Lung microvascular endothelial cell (primary cell): ENCODE measurements at places on chromosomes 2 and 18.

DNA sequence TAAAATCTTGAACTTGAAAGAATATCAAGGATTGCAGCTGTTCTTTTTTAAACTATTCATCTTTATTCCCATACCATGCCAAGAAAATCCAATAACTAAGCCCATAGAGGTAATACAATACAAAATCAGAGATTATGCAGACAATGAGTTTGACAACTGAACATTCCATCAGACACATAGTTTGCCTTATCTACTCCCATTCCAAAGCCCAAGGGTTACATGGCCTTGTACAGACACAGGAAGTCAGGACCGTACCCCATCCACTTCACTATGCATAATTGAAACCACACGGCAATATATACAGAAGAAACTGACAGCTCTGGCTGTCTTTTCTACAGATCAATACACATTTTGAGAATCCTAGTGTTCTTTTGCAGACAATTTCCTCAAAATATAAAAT is 181.3 kb downstream of the TMX3 start:
- no peak for DNase-seq

DNA sequence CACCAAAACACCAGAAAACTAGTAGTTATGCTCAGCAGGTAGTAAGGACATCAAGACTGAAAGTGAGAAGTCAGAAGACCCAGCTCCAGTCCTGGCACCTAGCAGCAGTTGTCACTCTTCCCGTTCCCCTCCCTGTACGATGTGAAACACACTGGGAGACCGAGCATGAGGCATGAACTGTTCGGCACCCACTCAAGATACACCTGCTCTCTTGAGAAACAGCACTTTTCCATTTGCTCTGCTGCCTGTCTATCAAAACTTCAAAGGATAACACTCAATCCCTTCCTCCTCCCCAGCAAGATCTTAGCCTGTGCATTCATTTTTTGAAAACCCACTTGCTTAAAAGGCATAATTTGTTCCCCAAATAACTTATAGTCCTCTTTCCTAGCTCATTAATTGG is 123.9 kb downstream of the PLEKHM3 start:
- DNase-seq, result no peak

DNA sequence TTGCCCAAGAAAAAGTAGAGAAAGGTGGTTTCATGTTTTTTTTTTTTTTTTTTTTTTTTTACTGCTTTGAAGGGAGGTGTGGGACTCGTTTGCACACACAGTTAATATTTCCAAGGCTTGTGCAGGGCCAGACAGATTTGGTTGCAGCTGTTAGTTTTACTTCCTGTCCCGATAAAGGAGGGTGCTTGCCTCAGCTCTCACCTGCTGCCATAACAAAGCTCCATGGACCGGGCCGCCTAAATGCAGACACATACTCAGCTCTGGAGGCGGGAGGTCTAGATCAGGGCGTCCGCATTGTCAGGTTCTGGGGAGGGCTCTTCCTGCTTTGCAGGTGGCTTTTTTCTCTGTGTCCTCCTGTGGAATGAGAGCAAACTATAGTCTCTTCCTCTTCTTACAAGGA is 69.9 kb downstream of the ODC1 start:
- DNase-seq, result no peak

- DNase-seq, result no peak
Observed at GRCh38 chr2:29562319-29562718, 359.1 kb downstream of the ALK start.

DNA sequence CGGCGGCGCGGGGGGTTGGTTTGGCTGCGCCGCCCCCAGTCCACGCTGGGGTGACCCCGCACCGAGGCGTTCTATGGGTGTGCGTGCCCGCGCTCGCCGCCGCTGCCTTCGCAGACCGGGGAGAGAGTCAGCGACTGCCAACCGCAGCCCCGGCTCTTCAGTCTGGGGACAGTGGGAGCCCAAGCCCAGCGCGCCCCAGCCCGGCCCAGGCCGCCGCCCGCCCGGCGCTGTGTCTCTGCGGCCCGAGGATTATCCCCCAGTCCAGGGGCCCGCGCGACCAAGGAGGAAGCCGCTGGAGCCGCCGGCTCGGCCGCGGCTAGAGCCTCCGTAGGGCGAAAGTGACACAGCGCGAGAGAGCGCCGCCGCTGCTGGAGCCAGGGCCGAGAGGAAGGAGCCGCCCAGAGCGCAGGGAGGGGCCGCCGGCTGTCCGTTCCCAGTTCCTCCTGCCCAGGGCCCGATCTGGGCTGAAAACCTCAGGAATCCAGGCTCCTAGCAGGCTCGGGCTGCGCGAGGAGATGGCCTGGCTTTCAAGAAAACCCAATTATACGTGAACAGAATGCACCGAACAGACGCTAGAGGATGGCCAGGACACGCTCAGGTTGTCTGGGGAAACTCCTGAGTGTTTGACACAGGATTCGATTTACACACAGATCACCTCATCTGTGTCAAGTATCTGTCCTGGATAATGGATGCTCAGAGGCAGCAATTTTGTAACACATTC is 2.4 kb downstream of the CTIF start:
- peak; percentile 65 for DNase-seq
